ENCODE measurements at places on chromosomes 12 and 14.

DNA sequence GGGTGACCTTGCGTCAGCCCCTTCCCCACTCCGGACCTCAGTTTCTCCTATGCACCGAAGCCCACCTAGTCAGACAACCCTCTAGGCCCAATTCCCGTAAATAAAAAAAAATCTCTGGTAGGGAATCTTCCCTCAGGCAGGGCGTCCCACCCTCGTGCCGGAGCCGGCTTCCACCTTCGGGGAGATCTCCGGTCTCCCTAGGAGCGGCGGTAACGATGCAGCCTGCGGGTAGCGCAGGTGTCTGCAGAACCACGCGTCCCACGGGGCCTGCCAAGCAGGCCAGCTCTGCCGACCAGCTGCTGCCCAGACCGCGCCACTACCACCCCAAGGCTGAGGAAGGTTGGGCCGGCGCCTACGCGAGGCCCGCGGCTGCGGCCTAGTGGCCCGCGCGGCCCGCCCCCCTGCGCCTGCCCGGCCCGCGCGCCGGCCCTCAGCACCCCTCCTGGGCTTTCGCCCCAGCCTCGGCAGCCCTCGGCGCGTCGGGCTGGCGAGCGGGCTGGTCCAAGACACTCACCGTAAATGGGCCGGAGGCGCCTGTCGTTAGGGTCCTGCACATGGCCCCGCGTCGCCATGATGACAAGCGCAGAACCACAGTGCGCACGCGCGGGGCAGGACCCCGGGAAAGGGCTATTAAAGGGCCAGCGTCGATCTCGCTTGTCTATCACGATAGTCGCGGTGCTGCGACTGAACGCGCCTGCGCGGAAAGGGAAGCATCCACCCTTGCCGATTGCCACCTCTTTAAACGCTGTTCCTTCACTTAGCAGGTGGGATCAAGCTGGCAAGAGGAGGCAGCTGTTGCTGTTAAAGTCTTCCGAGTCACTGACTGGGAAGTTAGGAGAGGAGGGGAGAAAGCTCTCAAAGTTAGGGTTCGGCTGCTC is at the start of gene NAA25:
TSS of gene NAA25 (minus strand) at position 582 of the 878 bp plus-strand sequence. CDS start at position 572, 10 bp downstream.
- DNase-seq: peak; percentile 75

DNA sequence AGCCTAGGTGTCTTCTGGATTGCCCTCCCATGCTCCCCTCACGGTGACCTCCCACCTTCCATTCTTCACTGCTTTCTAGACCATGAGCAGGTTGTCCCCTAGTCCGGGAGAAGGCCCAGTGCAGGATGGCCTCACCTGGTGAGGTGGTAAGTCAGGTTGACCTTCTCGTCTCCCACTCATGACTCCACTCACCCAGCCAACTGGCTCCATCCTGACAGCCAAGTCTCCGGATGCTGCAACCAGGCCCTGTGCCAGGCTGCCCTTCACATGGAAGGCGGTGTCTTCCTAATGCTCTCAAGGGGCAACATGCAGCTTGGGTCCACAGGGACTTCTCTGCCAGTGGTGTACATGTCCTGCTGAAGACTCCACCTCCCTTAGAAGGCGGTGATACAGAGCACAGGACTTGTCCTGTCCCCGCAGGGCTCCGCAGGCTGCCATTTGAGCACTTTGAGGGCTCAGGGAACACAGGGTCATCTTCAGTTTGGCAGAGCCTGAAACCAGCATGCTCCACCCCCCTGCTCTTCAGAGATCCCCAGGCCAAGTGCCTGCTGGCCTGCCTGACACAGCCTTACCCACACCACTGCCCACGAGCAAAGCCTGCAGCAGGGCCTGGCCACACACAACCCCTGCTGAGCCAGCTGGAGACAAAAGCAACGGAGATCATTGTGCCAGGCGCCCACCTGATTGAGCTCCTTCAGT is 25.4 kb downstream of the BATF start:
- no peak for DNase-seq

GRCh38 chr12:10728091-10728490 is 5.0 kb upstream of the YBX3 start:
- DNase-seq: no peak

- no peak for DNase-seq
These were observed 509.8 kb downstream of the GLT1D1 start for GRCh38 chr12:129363041-129363440.

DNA sequence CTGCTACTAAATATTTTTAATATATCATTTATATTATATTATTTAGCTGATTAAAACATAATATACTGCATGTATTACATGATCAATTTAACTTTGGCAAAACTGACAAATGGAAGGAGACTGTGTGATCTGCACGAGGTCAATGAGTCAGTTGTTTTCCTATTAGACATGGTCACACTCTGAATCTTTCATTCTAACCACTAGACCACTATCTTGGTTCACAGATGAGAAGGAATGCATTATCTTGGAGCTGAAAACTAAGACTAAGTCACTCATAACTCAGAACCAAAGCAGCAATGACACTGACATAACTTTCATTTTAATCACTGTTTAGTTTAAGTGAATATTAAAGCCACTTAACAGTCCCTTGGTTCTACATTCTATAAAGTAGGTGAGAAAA is 37.4 kb downstream of the GNPTAB start:
- no peak for DNase-seq

DNA sequence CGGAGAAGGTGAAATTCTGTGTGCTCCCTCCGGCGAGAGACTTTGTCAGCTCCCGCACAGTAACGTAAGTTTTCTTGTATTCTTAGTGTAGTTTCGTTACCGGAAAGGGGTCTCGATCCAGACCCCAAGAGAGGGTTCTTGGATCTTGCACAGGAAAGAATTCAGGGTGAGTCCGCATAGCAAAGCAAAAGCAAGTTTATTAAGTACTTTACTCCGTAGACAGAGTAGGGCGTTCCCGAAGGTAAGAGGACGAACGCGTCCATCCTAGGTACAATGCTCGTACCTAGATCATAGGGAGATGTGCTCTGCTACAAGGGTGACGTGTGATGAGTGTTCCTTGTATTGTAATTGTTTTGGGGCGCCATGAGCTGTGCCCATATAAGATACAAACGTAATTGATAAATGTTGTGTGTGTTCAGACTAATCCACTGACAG is 293 bp downstream of the IFI27L1 start:
- DNase-seq: no peak

GRCh38 chr14:33343016-33343415 is 404.3 kb downstream of the NPAS3 start:
- DNase-seq: no peak

GRCh38 chr12:101909646-101910045 is 32.3 kb downstream of the DRAM1 start:
- no peak for DNase-seq

GRCh38 chr12:94864987-94865386 is 138.5 kb downstream of the NDUFA12 start:
- DNase-seq: no peak

DNA sequence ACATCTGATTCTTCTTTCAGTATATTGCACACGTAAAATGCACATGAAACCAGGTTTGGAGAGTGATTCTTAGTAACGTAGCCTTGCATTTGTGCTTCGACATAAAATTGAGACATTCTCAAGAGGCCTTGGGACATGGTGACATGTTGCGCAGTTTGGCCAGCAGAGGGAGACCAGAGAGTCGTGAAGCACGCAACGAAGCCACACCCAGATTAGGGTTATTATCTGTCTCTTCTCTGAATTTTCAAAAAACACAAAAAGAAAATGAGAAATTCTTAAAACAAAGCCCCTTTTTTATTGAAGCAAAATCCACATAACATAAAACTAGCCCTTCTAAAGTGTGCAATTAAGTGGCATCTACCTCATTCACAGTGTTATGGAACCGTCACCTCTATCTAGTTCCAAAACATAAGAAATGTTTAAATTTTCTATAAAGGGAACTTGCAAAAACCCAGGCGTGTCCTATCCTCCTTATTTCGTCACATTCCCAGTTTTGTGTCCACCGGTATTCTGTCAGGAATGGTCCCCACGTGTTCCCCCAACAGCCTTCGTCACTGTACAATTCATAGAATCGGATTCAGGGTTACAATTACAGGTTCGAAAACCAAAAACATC is 108.8 kb upstream of the ATF7IP start:
- peak; percentile 24 for DNase-seq

GRCh38 chr12:69660164-69660863 is 38.8 kb downstream of the BEST3 start:
- DNase-seq: no peak

DNA sequence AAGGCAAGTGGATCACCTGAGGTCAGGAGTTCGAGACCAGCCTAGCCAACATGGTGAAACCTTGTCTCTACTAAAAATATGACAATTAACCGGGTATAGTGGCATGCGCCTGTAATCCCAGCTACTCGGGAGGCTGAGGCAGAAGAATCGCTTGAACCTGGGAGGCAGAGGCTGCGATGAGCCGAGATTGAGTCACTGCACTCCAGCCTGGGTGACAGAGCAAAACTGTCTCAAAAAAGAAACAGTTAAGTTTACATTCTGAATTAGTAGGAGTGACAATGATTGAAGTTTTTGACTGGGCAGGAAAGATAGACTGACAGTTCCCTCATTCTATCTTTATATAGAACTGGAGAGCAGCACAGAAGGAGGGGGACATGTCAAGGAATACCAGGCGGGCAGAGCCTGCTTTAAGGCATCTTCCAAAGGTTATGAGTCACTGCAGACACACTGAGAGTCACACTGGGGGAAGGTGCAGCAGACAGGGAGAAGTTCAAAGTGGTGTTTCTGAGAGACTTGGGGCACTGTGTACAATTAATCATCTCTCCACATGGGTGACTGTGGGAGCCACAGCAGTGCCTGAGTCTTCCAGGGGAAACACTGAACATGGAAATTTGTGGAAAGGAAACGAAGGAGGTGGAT is 42.8 kb upstream of the RNASE3 start:
- no peak for DNase-seq

- DNase-seq: no peak
These were observed 98.2 kb downstream of the ADAMTS20 start for GRCh38 chr12:43453761-43454160.

- no peak for DNase-seq
These were observed 44.4 kb downstream of the AMN start for GRCh38 chr14:102966681-102967505.

GRCh38 chr12:94146166-94146936 is 2.0 kb upstream of the PLXNC1 start:
- no peak for DNase-seq

GRCh38 chr12:117967512-117967911 is 1.3 kb downstream of the KSR2 start:
- no peak for DNase-seq

All from T1000 (cell line).